ENCODE measurements at places on chromosomes 2 and 18.

GRCh38 chr2:165440367-165440766, 29.1 kb upstream of the CSRNP3 start:
- no peak for DNase-seq

GRCh38 chr2:82158150-82158549, 1853.6 kb upstream of the LRRTM1 start:
- no peak for DNase-seq

DNA sequence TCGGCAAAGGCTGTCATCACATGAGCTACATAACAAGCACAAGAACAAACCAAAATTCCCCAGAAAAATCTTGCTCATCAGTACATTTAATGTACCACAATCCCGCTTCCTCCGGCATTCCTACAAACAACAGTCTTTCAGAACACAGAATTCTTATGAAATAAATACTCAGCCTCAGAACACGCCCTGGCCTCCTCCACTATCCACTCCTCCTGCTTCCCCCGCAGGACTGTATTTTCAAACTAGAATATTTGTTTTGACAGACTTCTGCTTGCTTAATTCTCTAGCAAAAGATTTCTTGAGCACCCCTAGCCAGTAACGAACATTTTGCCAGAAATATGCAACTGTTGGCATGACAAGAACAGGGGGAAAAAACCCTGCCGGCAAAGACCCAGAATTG, 131.2 kb downstream of the THADA start:
- DNase-seq, result no peak

- DNase-seq, result no peak
These were observed 637.8 kb upstream of the PKDCC start for GRCh38 chr2:41410011-41410410.

- DNase-seq, result no peak
These were observed 86.4 kb downstream of the LIMS1 start for GRCh38 chr2:108620656-108621055.

- DNase-seq, result no peak
These were observed 364.8 kb downstream of the TNS1 start for GRCh38 chr2:217638031-217638430.

DNA sequence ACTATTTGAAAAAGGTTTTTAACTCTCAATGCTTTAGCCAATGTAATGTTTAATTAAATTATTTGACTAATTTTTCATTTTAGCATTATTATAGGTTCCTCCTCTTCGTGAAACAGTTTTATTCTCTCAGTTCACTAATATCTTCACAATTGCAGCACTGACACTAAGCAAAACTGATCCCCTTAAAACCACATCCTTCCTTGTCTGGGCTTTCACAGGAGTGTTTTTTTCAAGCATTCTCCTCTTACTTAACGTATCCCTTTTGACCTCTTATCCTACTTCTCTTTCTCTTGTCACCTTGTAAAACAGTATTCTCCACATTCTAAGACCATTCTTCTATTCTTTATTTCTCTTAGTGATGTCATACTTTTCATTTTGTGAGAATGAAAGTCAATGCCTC, 112.8 kb downstream of the DSC3 start:
- DNase-seq, result peak; percentile 6

GRCh38 chr2:64300066-64300465, 153.9 kb upstream of the LGALSL start:
- DNase-seq, result no peak

- DNase-seq, result peak; percentile 69
These were observed 31.9 kb downstream of the EXOC6B start for GRCh38 chr2:72793798-72794440.

DNA sequence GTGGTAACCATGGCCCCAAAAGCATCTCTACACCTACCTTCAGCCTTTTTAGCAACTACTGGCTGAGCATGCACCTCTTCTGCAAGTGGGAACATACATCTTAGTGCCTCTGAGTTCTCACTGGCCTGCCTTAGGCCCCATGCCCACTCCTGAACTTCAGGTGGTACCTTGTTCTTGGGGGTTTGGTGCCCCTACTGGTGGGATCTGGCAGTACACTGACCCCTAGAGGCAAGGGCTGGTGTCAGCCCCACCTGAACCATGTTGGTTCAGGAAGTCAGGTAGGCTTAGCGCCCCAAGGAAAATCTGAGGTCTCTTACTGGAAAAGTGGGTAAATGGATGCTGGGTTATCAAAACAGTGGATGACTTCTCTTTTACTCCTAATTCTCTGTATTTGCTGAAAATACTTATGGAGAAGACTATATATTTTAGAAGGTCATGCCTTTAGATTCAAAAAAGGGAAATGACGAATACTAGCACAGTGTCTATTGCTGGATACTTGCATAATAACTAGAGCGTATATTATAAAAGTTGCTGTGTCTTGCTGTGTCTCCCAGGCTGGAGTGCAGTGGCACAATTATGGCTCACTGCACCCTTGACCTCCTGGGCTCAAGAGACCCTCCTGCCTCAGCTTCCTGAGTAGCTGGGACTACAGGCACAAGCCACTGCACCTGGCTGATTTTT, 84.6 kb downstream of the RAB31 start:
- DNase-seq, result peak; percentile 61

DNA sequence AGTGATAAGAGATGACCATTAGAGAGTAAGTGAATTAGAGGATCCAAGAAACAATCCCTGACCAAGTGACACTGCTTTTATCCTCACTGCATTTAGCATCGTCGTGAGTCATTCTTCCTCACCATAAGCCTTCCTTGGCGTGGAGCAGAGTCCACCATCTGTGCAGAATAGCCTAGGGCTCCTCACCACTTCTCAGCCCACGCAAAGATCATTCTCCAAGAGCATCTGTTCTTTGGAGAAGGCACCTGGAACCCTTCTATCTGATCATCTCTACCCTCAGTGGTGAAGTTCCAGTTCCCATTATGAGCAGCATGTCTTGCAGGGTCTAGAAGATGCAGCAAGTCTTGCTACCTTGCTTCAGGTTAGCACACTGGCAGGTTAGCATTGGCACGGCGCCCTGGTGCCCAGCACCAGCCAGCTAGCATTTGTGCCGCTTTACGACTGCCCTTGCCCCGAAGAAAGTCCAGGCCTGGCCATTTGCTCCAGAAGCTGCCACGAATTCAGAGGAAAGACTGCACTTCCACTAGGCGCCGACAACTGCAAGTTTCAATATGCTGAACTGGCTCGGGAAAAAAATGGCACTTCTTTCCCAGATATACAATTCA, 225.8 kb downstream of the TTC32 start:
- no peak for DNase-seq

DNA sequence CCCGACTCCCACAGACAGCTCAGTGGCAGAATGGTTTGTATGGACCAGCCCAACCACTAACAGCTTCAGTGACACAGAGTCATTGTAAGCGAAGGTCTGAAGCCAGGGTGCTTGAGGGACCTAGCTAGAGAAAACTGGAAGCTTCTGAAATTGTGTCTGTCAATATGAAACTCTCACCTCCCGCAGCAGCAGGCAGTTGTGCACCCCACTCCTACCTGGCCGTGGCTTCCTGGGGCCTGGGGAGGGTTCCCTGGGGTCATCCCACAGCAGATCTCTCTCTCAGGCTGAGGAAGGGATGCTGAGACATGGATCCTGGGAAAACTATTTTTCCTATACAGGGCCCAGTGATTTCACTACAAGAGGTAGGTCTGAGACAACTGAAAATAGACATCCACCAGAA, 229.5 kb downstream of the TFCP2L1 start:
- no peak for DNase-seq

- no peak for DNase-seq
These were observed 14.7 kb upstream of the PUM2 start for GRCh38 chr2:20365249-20365817.

GRCh38 chr2:17115466-17115865, 402.8 kb downstream of the RAD51AP2 start:
- DNase-seq, result no peak

DNA sequence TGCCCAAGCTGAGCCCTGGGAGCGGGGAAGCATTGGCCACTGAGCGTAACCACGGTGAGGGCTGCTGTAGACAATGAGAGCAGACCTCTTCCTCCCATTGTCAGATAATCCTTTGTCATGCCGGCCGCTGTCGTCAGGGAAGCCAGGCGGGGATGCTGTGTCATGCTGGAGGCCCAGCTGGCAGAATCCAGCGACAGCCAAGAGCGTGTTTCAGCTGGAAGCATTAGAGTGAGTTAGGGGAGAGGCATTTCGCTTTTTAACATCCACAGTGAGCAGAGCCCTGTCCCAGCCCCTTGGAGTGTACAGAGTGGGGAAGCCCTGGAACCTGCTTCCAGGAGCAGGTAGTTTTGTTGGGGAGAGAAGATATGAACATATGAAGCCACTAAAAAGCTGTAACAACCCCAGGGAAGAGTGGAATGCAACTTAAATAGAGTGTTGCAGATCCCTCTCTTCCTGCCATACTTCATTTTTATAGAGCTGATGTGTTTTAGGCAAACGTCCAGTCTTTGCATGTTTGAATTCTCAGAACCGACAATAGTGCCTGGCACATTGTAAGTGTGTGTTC, 7.0 kb downstream of the CTIF start:
- DNase-seq, result peak; percentile 90

GRCh38 chr18:46164920-46165319, 60.7 kb downstream of the HAUS1 start:
- no peak for DNase-seq

GRCh38 chr2:197889041-197889440, 84.6 kb downstream of the PLCL1 start:
- DNase-seq, result peak; percentile 82

GRCh38 chr18:56139792-56140254, 498.6 kb downstream of the TXNL1 start:
- no peak for DNase-seq

GRCh38 chr2:218880859-218881594, 375 bp downstream of the WNT10A start:
- DNase-seq, result no peak

GRCh38 chr18:26052505-26052904, 37.9 kb downstream of the SS18 start:
- DNase-seq, result no peak

GRCh38 chr2:121653035-121653434, 3.8 kb upstream of the CLASP1 start:
- DNase-seq, result no peak

DNA sequence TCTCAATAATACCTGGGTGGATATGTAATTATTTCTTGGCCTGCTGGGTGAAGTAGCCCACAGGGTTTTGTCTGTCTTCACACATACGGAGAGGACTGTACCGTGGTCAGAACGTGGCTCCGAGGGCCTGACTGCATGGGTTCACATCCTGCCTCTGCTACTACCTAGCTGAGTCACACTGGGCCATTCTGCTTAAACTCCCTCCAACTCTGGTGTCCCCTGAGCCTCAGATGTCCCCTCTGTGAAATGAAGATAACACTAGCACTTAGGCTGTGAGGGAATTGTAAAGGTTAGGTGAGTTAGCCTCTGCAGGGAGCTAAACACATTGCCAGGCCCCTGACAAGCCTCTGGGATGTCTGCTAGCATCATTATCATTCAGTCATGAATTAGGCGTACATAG, 120.1 kb upstream of the NABP1 start:
- DNase-seq, result peak; percentile 35

DNA sequence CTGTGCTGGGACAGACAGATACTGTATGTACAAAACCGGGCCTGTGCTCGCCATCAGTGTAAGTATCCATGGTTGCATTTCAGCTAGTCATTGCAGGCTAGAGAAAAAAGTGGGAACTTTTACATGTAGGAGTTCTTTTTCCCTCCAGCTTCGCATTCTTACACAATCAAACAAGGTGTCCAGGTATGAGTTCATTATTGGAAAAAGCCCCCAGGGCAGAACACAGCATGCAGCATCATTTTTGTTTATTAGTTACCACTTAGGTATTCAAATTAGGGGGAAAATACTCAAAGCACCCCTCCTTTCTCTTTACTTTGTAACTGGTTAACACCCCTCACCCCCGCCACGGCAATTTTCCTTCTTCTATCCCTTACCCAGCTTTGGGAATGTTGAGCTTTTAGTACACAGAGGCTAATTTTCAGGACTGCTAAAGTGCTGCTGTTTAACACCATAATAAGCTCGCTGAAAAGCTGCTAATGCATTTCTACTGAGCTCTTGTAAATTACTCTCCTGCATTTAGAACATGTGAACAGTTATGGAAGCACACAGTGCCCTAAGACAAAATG, 13.6 kb downstream of the UPP2 start:
- DNase-seq, result no peak

DNA sequence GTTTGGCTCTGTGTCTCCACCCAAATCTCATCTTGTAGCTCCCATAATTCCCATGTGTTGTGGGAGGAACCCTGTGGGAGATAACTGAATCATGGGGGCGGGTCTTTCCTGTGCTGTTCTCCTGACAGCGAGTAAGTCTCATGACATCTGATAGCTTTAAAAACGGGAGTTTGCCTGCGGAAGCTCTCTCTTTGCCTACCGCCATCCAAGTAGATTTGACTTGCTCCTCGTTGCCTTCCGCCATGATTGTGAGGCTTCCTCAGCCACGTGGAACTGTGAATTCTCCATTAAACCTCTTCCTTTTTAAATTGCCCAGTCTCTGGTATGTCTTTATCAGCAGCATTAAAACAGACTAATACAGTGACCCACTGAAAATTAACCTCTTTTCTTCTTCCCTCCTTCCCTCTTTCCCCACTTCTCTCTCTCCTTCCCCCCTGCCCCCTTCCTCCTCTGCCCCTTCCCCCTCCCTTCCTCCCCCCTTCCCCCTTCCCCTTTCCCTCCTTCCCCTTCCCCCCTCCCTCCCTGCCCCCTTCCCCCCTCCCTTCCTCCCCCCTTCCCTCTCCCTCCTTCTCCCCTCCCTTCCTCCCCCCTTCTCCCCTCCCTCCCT, 818.8 kb downstream of the SLC4A3 start:
- no peak for DNase-seq

DNA sequence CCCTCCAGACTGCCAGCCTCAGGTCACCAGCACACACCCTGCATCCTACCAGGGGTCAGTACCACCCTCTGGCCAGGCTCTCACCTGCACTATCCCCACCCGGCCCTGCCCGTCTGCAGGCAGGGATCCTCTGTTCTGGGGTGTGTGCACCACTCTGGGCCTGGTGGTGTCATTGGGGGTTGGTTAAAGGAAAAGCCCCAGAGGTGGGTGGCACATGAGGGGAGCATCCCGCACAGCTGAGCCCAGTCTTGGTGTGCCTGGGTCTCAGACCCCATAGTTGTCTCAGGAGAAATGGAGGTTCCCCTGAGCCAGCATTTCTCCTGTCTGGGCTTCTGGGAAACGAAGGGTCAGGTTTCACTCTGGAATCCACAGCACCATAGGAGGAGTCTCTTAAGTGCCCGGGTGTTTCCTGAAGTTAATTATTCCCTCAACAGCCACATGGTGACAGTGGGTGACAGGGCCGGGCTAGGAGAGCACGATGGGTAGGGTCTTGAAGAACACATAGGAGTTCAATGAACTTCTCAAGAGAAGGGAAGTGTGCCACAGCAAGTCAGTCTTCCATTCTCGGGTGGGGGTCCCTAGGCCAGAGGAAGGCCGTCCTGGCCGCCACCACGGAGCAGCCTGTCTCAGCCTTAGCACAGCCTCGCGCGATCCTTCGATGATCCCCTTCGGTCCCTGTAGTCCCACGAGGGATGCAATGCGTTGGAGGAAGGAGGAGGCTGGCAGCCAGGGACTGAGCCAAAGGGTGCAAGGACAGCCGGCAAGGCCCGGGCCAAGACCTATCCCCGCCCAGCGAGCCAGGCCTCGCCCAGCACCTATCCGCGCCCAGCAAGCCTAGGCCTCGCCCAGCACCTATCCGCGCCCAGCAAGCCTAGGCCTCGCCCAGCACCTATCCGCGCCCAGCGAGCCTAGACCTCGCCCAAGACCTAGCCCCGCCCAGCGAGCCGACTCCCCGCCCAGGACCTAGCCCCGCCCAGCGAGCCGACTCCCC, 1.1 kb upstream of the FARP2 start:
- DNase-seq, result peak; percentile 85
